Pulmonary artery endothelial cell (primary cell): ENCODE measurements at places on chromosomes 6 and 20.

- no peak for DNase-seq
Measured at GRCh38 chr20:55684578-55684977, 320.7 kb downstream of the CBLN4 start.

DNA sequence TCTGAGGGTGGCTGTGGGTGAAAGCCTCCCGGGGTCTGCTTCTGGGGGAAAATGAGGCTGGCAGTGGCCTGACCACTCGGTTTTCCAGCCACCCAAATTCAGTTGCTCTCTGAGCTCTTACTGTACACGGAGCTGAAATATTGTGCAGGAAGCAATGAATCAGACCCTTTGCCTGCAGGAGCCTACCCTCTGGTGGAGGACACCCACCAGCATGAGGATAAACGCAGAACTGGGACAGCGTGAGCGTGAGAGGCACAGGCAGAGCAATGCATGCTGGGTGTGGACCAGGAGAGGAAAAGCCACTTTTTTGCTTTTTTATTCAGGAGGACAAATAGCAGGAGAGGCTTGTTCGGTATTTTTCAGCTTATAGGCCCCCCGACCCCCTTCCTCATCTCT, 298.0 kb downstream of the QKI start:
- no peak for DNase-seq

GRCh38 chr6:44074439-44074812, 52.8 kb downstream of the MRPL14 start:
- no peak for DNase-seq

GRCh38 chr6:152701863-152702401, 4.2 kb downstream of the MYCT1 start:
- DNase-seq, result no peak

DNA sequence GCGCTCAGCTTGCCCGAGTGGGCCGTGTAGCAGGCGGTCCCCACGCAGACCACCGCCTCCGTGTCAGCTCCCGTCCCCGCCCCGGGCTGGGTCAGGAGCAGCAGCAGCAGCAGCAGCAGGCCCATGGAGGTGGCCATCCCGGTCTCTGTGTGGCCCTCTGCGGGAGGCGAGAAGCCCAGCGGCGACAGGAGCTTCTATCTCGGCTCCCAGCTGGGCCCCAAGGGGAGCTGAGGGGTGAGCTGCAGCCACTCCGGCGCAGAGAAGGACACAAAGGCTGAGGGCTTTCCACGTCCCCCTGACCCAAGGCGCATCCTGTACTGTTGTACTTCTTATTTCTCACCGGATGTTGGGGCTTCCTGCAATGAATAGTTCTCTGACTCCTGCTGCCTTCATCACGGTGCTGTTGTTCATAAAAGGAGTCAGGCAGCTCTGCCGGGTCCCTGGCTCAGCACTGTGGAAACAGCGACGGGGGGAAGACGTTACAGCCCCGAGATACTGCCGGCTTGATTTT, at the start of gene CD93:
Gene CD93 (minus strand): TSS at position 269 of the 511 bp plus-strand sequence. CDS start 132 bp downstream, at position 137.
- peak; percentile 92 for DNase-seq

DNA sequence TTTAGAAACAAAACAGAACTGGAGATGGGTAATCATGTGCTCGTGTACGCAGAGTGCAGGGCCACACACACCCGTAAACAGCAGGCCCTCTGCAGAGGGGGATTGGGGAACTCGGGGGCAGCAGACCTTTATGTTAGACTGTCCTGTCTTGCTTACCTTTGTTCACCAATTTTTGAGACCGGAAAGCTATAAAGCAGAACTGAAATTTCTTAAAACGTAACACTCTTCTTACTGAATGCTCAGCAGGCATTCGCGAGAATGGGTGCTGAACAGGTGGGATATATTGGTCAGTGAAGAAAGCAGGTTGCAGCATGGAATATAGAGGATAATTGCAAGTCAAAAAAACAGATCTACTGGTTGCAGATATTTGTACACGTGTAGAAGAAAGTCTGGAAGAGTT, 211.1 kb downstream of the BMP7 start:
- DNase-seq, result no peak

- DNase-seq, result no peak
Measured at GRCh38 chr6:118632359-118632758, 19.0 kb downstream of the CEP85L start.

DNA sequence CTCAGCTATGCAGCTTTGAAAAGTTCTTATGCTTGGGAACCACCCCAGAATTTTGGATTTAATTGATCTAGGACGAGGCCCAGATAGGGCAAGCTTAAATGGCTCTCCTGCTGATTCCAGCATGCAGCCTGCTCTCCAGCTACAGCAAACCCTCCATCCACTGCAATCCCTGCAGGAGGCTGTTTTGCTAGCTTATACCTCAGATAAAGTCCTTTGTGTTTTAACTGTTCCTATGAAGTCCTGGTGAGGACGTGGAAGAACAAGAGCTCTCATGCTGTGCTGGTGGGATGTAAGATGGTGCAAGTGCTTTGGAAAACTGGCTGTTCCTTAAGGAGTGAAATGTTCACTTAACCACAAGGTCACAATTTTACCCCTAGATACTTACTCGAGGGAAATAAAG, 25.5 kb upstream of the NXT1 start:
- DNase-seq, result no peak

DNA sequence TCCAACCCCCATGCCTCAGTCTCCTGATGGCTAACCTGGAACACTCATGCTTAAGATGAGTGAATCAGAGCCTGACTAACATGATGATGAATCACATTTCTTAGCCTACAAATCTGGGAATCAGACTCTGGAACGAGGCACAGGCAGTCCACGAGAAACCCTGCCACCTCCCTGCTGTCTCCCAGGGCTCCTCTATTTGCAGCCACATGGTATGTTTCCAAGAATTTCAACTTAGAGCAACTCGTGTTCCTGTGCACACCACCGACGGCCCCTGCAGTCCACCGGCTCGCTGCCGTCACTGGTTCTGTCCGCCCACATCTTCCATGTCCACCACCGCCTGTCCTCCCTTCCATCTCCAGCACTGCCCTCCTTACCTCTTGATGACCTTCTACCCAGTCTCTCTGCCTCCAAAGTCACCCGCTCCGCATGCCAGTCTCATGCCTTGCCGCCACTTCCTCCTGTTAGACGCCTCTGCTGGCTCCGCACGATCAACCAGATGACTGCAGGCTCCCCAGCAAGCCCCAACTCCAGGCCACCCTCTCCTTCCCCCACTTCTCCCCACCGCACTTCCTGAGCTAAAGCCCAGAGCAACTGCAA, 87.6 kb downstream of the AGPAT4 start:
- DNase-seq, result no peak

DNA sequence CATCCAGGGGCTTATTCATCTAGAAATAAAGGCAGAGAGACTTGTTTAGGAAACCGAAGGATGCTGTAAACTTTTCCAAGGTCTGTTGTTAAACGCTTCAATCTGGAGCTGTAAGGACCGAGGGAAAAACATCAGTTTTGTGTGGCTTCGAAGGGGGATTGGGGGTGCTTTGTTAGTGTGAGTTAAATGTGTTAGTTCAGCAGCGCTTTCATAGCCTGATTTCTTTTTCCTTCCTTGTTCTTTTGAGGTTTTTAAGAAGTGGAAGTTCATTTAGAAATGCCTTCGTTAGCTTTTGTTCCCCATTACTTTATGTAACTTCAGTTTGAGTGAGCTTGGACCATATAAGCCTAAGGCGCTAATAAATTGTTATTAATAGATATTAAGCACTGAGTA, 1.5 kb downstream of the ANKS1A start:
- no peak for DNase-seq
